ENCODE measurements at places on chromosomes 12 and 14.

- no peak for DNase-seq
Measured at GRCh38 chr14:42563313-42563712, 956.6 kb downstream of the LRFN5 start.

DNA sequence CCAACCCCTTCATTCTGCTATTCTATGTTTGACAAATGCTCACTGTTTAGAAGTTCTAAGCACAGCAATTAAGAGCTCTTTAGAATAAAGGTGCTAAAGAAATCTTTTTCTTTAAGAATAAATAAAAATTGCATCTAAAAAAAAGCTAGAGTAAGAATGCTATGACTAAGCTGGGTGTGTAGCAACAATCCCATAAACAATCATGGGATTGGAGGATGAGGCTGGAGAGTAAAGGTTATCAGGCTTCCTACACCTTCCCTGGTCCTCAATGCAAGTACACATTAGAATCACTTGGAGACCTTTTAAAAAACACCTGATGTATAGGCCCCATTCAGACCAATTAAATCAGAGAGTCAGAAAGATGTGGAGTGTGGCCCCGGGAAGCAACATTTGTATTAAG lies 88.3 kb downstream of the CIT start:
- DNase-seq = no peak

DNA sequence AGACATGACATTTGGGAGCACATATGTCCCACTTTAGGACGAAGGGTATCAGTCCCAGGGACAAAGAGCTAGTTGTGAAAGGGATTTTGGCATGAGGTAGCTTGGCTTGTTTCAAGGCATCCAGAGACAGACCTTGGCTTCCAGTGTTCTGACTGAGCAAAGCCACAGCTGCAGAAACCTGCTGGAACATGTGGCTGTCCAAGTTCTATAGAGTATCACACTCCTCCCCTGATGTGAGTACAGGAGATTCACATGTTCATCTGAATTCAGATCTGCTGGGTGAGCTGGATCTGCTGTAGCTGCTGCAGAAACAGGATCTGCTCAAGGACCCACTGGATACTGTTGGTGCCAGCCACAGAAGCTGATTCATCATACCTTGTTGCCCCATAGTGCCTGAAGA lies 10.1 kb upstream of the C14orf39 start:
- no peak for DNase-seq

- DNase-seq = no peak
Measured at GRCh38 chr14:102392506-102392905, 29.8 kb downstream of the TECPR2 start.

DNA sequence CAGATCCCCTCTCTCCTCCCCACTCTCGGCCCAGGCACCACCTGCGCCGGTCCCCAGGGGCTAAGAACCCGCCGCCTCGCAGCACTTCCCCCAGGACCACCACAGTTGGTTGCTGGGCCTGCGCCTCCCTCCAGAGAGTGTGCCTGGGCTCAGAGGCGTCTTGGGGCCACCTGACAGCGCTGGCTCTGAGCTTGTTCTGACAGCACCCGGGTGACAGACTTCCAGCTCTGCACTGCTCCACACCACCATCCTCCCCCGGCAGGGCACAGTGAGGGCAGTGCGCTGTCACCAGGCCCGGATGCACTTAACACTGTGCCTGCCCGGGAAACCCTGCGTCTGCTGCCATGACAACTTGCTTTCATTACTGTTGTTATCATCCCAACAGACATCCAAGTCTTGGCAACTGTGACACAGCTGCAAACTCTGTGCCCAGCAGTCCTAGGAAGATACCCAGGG lies 6.6 kb downstream of the BRF1 start:
- peak; percentile 86 for DNase-seq

GRCh38 chr12:53747095-53747494 lies 4.7 kb downstream of the CISTR start:
- DNase-seq = no peak

DNA sequence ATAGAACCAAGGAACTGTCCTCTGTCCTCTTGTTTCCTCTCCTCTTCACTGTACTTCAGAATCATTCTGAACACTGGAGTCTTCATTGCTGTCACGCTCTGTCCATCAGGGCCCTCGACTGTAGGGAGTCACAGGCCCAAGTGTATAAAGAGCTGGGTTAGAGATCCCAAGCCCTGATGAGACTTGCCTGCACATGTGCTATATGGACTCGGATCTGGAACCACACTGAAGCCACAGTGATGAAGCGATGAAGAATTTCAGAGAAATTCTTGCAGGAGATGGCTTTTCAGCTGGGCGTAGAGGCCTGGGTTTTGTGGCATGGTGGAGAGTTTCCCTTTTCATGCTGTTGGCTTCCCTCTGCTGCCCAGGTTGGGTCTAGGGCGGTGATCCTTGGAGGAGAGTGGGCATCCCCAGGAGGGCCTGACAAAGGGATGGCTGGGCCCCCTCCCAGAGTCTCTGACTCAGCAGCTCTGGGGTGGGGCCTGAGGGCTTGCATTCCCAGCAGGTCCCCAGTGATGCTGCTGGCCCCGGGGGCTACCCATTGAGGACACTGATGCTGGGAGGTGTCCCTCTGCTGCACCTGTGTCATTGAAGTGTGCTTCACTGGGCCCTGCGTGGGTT lies 39.6 kb upstream of the YY1 start:
- DNase-seq = no peak

DNA sequence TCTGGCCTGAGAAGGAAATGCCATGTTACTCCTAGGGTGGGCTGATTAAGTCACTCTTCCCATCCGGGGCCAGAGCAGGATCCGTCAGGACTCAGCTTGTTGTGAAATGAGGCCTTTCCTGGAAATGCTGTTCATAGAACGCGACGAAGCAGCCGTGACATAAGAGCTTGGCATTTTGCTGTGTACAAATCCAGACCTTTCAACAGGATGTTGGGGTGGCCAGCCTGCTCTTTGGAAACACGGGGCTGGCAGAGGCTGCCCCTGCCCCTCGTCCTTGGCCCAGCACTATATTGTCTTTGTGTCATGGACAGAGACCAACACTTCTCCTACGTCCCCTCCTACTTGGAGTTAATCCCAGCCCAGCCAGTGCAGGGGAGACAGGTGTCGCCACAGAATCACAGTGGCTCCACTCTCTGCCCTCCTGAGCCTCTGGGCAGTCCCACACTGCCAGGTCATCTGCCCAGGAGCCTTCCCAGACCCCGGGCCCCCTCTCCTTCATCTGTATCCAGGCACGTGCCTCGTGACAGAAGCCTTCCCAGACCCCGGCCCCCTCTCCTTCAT lies 18.6 kb upstream of the EIF5 start:
- DNase-seq = no peak

GRCh38 chr12:102564026-102564425 lies 83.7 kb upstream of the IGF1 start:
- no peak for DNase-seq

DNA sequence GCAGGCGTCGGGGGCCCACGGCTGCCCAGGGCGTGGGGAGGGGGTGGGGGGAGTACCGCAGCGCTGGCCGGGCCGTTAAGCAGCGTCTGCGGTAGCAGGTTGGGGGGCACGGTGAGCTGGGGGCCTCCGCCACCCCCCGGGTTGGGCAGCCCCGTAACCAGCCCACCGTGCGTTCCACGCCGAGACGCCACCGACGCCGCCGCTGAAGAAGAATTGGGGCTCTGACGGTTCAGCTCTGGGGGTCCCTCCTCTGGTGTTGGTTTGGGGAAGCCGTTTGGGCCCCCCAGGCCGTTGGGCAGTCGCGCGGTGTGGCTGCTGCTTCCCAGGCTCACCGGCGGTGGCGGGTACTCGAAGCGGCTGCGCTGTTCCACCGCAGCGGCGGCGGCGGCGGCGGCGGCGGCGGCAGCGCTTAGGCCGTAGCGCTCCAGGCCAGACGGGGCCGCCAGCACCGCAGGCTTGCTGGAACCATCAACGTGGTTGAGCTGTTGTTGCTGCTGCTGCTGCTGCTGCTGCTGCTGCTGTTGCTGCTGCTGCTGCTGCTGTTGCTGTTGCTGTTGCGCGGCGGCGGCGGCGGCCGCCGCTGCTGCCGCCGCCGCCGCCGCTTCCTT lies 1.5 kb downstream of the IRF2BPL start:
- no peak for DNase-seq

DNA sequence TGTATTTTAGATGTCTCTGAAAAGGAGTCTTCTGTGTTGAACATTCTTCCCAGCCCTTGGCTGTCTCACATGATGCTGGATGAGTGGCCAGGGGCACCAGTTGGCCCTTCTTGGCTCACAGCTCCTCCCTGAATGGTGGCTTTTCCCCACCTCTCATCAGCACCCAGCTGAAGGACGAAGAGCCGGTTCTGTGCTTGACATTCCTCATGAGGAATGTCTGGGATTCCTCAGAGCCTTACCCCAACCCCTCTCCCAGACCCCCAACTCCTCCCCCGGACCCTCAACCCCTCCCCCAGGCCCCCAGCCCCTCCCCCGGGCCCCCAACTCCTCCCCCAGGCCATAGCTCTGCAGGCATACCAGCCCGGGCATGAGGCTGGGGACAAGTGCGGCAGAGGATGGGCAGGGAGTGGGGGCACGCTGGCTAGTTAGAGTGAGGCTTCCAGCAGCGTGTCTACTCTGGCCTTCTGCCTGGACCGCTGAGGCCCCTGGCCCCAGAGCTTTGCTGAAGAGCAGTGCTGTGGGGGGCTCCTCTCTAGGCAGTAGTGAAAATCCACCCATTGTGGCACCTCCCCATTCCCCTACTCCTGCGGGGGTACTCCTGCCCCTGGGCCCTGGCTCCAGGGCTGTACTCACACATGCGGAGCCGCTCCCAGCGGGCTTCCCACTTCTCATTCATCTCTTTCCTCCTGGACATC lies 64.3 kb downstream of the PLEKHG3 start:
- no peak for DNase-seq

DNA sequence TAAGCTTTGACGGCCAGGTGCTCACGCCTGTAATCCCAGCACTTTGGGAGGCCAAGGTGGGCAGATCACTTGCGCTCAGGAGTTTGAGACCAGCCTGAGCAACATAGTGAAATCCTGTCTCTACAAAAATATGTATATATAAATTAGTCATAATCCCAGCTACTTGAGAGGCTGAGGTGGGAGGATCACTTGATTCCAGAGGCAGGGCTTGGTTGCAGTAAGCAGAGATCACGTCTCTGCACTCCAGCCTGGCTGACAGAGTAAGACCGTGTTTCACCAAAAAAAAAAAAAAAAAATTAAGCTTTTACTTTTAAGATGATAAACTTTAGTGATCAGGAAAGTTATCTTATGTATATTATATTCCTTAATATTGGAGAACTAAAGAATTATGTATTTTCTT lies 18.0 kb upstream of the SNAPC1 start:
- no peak for DNase-seq

Measured in hematopoietic multipotent progenitor cell (in vitro differentiated cells).